ENCODE measurements at places on chromosomes 2 and 18.

DNA sequence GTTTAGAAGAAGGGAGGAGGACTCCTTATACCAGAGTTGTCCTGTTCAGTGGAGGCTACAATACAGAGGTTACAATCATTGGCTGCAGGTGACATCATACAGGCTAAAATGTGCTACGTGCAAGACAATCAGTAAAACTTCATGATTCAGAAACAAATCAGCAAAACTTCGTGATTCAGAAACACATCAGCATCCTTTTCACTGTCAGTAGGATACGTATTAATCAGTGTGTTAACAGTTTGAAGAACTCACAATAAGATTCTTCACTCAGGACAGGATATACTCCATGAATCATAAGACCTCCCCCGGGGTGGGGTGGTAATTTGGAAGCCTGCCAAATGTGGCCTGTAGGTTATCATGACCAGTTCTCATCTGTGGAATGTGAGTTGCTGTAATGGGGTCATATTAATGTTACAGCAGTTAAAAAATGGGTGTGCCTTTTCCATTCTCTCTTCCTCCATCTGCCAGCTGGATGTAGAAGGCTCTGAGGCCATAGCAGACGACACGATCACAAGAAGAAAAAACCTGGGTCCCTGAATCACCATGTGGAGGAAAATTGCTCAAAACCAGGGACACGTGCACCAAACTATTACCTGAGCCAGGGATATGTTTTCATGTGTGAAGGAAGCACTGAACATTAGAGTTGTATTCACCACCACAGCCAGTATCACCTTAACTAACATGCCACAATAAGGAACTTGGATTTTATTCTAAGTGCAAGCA lies 134.8 kb upstream of the CREB1 start:
- DNase-seq, result no peak

- DNase-seq, result no peak
Measured at GRCh38 chr2:179861416-179862067, at the start of gene ZNF385B. ZNF385B (minus strand) TSS chr2:179861612.

DNA sequence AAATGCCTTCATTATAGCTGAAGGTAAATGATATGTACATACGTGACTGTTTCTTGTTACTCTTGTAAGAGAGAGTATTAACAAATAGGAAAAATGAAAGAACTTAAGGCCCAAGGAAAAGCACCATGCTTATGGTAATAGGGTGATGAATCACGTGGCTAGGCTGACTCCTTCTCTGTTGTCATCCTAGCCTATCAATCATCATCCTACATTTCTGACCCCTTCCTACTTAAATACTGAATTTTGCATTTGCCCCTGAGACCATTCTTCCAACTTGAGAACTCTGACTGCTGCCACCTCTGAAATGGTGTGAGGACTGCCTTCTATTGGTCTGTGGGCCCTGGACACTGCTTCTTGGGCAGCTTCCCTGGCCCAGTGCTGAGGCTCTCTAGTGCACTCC lies 28.9 kb downstream of the EFEMP1 start:
- no peak for DNase-seq

GRCh38 chr2:85954590-85955458 lies 66.0 kb upstream of the ST3GAL5 start:
- no peak for DNase-seq

GRCh38 chr2:207240649-207241048 lies 74.9 kb upstream of the KLF7 start:
- no peak for DNase-seq

- no peak for DNase-seq
Measured at GRCh38 chr2:942775-943460, 7.7 kb upstream of the SNTG2 start.

- no peak for DNase-seq
Measured at GRCh38 chr2:51650769-51651168, 618.8 kb upstream of the NRXN1 start.

DNA sequence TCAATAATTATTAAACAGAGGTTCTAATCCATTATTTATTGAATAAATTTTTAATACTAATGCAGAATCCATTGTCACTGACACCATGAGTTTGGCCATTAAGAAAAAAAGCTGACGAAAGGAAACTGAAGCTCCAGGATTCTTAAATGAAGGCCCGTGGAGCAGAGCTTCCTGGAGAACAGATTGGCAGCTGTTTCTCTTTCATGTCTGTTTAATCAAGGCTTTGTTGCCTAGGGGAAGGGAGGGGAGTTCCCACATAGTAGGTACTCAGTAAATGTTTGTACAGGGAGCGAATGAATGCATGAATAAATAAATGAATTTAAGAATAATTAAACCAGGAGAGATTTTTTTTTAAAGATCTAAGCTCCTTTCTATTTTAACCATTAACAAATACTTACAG lies 315.1 kb upstream of the KLHL29 start:
- DNase-seq, result no peak

GRCh38 chr2:241813644-241814392 lies 4.8 kb downstream of the NEU4 start:
- no peak for DNase-seq

- no peak for DNase-seq
Measured at GRCh38 chr2:73028841-73029240, 42.7 kb downstream of the SFXN5 start.

GRCh38 chr2:242017086-242017485 lies 147.6 kb downstream of the RTP5 start:
- no peak for DNase-seq

DNA sequence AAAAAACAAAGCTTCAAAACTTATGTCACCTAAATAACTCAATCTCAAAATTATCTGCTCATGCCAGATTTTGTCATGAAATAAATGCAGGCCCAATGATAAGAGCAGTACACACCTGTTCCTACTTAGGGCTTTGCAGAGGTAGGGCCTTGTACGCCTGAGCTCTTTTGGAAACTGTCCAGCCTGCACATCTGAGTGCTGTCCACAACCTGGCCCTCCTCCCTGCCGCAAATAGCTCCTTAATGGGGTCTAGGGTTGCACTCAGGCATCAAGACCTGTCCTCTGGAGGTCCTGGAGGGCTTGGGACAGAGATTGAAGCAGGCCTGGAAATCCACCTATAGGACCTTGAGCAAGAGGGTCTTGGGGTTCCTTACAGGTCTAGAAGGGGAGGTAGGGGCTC lies 115.4 kb upstream of the CCDC195 start:
- no peak for DNase-seq

GRCh38 chr18:43661570-43661969 lies 384.3 kb upstream of the SYT4 start:
- no peak for DNase-seq

GRCh38 chr18:62282188-62282629 lies 42.9 kb upstream of the TNFRSF11A start:
- DNase-seq, result no peak

- DNase-seq, result no peak
Measured at GRCh38 chr2:25586726-25587144, 86.6 kb downstream of the DTNB start.
